ENCODE measurements at places on chromosomes 7 and 10.

DNA sequence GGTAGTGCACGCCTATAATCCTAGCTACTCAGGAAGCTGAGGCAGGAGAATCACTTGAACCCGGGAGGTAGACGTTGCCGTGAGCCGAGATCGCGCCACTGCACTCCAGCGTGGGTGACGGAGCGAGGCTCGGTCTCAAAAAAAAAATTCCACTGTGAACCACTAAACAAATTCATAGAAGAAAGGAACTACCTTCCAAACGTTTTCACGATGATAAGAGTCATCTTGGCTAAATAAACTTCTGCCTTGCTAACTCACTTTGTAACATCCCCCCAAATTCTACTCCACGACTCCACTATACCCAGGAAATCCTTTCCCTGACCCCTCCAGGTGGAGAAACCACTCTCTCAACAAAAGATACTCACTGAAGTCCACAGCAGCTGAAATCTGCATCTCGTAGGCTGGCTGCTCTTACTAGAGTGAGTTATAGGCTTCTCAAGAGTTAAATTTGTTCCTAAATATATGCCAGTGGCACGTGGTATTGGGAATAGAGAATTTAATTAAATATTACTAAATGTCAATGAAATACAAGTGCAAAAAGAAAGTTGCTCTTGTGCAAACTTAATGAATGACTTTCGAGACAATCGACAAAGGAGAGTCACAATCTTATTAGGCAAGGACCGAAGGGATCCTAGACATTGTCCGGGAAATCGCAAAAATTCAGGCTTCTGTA, 1.6 kb upstream of the GTF2I start:
- peak; percentile 10 for DNase-seq

- DNase-seq: no peak
These were observed 108.3 kb downstream of the AHR start for GRCh38 chr7:17406738-17407137.

DNA sequence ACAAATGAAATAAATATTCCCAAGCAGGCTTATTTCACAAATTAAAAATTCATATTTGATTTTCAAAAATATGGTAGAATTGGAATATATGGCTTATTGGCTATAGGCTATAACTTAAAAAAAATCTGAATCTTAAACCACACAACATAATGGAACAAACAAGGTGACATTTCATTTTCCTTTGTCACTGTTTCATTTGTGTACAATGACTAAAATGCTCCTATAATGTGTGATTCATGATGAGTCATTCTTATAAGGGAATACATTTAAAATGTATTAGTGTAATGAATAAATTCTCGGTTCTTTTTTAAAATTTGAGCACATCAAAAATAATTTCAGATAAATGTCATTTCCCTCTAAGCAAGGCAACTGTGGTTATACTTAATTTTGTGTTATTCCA, 148.0 kb upstream of the ANK3 start:
- no peak for DNase-seq

GRCh38 chr7:95906851-95907250, 134.5 kb downstream of the DYNC1I1 start:
- no peak for DNase-seq

DNA sequence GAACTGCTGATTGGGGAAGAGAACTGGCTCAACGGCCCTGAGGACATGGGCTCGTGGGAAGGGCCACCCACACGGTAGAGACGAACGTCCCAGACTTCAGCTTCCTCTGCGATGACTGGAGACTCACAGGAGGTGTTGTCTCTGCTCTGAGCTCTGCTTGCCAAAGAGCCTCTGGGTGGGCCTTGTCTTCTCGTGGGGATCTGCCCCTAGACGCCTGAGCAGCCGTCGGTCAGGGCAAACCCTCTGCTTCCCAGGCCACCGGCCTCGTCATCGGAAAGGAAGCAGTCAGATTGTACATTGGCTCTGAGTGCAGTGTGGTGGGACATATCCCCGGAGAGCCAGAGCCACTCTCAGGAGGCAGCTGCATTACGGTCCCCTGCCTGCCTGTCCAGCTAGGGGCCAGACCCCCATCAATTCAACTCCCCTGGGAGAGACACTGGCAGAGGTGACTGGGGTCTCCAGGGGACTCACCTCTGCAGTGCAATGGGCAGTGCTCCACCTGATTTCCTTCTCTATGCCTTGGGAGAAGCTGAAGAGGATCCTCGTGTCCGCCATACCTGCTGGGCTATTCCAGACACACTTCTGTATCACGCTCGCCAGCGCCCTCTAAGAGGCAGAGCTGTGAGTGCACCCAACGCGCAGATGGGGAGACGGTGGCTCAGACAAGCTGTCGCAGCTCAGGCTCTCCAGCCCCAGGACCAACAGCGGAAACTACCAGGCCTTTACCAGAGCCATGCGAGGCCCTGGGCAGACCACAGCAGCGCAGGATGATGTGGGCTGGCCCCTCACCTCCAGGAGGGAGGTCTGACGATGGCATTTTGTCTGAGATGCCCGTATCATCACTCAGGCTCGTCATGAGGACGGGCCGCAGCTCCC, 227.4 kb downstream of the TCERG1L start:
- DNase-seq: no peak

- DNase-seq: no peak
These were observed 331.5 kb downstream of the PLXDC2 start for GRCh38 chr10:20147684-20148083.

- DNase-seq: no peak
These were observed 220.0 kb upstream of the KCND2 start for GRCh38 chr7:120052884-120053382.

GRCh38 chr7:6727663-6728062, 20.9 kb upstream of the ZNF12 start:
- DNase-seq: no peak

- no peak for DNase-seq
These were observed at the start of gene MYPN for GRCh38 chr10:68109331-68109730. Gene MYPN, plus strand, starts transcription at chr10:68109488. Its CDS starts 11,951 bp downstream, at chr10:68121439.

DNA sequence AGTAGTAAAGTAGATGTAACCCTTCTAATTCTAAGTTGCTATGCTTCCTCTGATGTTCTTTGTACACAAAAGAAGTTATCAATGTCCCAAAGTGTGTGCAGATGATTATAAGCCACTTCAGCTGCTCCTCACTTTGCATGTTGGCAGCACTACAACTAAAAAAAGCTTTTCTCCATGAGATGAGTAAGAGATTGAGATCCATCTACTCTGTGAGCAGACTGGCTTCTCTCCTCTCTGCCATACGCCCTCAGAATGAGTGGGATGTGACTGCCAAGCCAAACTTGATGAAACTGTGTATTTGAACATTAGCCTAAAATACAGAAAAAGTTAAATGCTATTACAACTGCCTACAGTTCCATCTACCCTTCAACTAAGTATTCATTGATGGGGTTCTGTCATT, 102.9 kb upstream of the ETV1 start:
- DNase-seq: no peak

DNA sequence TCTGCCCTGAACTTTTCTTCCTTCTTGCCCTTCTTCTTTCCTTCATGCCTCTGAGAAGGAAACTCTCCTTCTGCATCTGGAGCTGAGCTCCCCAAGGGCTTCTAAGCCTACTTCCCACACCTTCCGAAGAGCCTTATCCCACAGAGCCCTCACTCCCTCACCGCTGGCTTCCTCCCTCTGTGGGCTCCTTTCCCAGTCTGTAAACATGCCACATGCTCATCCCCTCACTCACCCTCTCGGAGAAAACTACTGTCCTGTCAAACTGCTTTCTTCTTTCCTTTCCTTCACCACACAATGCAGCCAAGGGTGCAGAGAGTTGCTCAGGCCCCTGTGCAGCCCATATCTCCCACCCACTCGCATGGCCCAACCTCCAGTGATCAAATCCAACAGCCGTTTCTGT, 18.1 kb downstream of the ANKRD16 start:
- no peak for DNase-seq

GRCh38 chr7:108455998-108456677, at the start of gene NRCAM:
Gene NRCAM, minus strand, starts transcription at chr7:108456436. Its CDS starts 216,372 bp downstream, at chr7:108240064.
- peak; percentile 39 for DNase-seq

- DNase-seq: peak; percentile 32
These were observed 25.2 kb downstream of the SMNDC1 start for GRCh38 chr10:110279407-110279986.

DNA sequence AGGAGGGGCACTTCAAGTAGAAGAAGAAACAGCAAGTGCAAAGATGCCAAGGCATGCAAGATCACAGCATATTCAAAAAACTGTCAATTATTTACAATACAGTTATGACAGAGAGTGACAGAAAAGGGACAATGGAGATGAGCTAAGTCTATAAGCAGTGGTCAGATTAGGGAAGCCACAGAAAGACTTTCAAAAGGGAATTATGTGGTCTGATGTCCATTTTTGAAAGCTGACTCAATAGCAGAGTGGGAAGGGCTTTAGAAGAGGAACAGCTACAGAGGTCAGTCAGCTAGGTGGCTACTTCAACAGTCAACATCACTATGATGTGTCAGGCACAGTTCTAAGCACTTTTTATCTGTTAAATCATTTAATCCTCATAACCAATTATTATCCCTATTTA, 45.2 kb upstream of the SPOCK2 start:
- DNase-seq: no peak

DNA sequence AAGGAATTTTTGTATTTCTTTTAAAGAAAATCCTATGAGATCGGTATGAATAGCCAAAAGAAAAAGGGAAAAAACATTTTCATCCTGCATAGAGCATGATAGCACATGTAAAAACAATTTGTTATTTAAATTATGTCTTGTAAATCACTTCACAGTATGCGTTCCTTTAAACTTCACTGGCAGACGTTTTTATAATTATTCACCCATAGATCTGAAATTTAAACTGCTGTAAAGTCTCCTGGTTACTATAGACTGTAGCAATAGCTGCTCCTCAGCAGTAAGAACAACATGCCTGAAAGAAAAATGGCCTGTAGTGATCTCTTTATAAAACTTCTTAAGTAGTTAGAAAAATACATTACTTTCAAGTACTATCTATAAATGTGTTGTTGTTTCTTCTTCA, 26.5 kb downstream of the CAPZA2 start:
- DNase-seq: no peak

DNA sequence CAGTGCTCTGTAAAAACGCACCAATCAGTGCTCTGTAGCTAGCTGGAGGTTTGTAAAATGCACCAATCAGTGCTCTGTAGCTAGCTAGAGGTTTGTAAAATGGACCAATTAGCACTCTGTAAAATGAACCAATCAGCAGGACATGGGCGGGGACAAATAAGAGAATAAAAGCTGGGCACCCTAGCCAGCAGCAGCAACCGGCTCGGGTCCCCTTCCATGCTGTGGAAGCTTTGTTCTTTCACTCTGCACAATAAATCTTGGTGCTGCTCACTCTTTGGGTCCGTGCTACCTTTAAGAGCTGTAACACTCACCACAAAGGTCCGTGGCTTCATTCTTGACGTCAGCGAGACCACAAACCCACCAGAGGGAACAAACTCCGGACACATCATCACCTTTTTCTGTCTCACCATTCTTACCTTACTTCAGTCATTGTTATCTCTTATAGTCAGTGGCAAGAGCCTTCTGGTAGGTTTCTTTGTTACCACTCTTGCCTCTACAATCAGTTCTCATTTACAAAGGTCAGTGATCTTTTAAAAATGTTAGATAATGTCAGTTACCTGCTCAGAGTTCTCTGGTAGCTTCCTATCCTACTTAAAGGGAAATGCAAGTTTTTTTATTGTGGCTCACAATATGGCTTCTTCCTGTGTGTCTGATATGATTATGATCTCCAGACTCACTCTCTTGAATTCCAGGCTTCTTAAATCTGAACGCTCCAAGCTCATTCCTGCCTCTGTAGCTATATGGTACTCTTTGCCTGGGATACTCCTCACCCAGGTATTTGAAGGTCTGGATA, 4.5 kb downstream of the STAM start:
- DNase-seq: no peak

GRCh38 chr10:93752761-93753160, 5.0 kb upstream of the LGI1 start:
- no peak for DNase-seq

DNA sequence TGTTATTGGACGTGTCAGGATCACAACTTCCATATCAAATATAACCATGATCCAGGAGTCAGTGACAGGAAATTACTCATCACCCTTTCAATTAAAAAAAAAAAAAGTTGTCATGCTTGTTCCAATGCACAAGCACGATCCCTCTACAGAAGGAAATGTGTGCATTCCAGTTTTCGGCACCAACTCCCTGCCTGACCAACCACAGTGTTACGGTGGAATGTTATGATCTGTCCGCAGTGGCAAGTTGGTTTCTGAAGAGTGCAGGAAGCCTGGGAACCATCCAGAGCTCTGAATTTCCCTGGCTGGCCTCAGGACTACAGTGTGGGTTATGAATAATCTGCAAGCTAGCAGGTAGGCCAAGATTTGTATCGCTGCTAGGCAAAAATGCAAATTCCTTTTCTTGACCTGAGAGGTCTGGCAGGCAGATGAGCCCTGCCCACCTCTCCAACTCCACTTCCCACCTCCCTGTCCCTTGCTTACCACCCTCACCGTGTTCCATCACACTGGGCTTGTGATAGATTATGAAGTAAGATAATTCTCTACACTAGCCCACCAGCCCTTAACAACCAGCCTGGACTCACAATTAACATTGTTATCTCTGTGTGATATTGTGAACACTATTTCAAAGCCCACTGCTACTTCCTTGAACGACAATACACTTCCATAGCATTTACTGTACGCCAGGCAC, 20.4 kb downstream of the FRMPD2 start:
- no peak for DNase-seq

GRCh38 chr10:131928248-131929095, 27.7 kb downstream of the PPP2R2D start:
- DNase-seq: peak; percentile 24

DNA sequence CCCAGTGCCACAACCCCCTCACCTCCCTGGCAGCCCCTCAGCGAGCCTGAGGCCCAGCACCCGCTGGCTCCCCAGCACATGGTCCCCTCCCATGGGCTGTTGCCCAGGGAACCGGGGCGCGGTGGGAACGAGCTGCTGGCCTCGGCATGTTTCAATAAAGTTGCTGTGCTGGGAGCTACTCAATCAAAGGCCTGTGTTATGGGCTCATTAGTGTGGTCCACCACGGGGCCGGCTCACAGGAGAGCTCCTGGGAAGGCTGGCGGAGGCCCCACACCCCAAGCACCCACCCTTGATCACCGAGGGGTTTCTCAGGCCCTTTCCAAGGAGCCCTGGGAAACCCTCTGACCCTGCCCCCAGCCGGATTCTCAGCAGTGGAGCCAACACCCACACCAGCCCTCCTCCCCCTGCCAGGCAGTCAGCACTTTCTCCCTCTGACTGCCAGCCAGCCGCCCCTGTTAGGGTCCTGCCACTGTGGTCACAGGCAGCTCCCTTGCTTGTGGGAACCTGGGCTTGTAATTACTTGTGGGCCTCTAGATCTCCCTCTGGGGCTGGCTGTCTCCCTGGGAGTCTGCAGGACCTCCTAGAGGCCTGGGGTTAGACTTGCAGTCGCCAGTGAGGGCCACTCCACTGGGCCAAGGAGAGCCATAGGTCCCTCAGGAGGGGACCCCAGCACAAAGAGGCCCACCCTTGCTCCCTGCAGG, 24.8 kb upstream of the TRIM8 start:
- DNase-seq: no peak

GRCh38 chr10:48885376-48885775, 54.3 kb downstream of the LRRC18 start:
- no peak for DNase-seq

Measured in germinal center (tissue), 1 donor.